ENCODE measurements at places on chromosomes 11 and 22.

DNA sequence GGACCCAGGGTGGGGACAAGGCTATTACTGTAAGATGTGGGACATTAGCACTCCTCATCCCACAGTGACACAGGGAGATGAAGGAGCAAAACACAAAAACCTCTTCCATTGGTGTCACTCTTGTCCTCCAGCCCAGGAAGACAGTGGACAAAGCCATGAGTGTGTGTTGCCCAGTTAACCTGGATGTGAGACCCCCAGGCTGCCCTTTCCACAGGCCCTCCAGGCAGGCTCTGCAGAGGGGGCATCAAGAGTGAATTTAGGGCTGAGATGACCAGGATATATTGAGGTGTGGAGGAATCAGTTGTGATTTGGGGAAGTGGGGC lies 111.3 kb downstream of the GGTLC2 start:
- no peak for DNase-seq

DNA sequence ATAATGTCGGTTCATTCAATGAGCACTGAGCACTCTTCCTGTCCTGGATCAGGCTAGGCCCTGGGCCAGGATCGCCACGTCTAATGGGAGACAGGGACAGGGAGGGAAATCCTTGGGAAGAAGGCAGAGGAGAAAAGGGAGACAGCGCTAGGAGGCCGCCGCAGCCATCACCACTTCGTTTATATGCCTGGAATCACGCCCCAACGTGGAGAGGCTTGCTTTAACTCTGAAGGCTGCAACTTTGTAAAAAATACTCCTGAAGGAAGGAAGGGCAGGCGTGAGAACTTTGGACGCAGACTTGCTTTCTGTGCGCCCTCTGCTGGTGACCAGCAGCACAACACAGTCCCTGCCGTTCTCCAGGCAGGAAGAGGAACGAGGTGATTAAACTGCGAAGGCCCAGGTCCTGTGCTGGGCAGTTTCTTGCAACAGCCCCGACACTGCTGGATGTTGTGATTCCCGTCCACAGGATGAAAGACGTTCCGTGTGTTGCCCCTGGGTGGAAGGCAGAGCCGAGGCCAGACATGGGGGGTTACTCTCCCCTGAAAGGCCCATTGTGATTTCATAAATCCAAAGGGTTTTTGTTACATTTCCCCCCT lies 22.1 kb downstream of the RIBC2 start:
- peak; percentile 65 for DNase-seq

GRCh38 chr11:78054971-78055370 lies 8.7 kb upstream of the THRSP start:
- DNase-seq, result no peak

- no peak for DNase-seq
Measured at GRCh38 chr11:129592191-129592590, 216.5 kb downstream of the BARX2 start.

DNA sequence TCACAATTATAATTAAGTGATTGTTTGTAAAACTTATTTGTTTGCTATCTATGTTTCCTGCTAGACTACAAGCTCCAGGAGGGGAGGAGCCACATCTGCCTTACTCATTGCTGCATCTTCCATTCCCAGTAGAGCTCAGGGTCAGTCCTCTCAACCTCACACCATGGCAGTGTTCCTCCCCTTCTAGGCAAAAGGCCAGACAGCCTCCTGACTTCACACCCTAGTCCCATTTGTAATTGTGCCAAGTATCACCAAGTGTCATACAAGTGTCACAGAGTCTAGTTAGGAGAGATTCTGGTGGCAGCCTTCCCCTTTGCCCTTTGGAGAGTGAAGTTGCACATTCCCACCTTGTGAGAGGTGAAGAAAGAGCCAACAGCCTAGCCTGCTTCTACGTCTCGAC lies 490.4 kb downstream of the INSC start:
- no peak for DNase-seq

GRCh38 chr22:19518635-19519034 lies 5.6 kb downstream of the CLDN5 start:
- no peak for DNase-seq

DNA sequence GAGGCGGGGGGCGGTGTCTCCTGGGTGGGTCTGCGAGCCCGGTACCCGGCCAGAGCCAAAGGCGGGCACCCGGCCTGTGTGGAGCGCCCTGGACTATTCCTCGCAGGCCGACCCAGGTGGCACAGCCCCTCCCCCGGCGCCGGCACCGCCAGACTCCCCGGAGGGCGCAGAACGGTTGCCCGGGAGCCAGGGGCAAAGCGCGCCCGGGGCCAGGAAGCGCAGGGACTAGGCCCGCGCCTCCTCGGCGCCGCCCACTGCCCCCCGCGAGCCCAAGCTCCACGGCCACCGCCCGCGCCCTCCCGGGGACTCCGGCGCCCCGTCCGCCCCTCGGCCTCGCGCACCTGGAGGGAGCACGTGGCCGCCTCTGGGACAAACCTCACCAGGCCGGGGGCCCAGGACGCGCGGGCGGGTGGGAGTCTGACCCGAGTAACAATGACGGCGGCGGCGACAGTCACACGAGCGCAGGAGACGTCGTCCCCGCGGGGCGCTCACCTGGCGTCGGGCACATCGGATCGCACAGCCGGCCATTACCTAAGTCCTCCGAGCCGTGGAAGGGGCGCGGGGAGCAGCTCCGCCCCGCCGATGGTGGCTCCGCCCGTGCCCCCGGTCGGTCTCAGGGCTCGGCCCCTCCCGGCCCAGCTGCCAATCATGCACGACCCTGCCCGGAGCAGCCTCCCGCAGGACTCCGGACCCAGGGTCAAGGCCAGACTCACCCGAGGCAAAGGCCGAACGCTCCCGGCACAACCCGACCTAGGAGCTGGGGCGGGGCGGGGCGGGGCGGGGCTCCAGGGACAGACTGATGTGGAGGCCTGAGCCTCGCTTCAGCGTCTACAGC lies 7.4 kb downstream of the PLXNB2 start:
- no peak for DNase-seq

GRCh38 chr11:48669146-48669545 lies 180.6 kb downstream of the OR4A47 start:
- DNase-seq, result no peak

DNA sequence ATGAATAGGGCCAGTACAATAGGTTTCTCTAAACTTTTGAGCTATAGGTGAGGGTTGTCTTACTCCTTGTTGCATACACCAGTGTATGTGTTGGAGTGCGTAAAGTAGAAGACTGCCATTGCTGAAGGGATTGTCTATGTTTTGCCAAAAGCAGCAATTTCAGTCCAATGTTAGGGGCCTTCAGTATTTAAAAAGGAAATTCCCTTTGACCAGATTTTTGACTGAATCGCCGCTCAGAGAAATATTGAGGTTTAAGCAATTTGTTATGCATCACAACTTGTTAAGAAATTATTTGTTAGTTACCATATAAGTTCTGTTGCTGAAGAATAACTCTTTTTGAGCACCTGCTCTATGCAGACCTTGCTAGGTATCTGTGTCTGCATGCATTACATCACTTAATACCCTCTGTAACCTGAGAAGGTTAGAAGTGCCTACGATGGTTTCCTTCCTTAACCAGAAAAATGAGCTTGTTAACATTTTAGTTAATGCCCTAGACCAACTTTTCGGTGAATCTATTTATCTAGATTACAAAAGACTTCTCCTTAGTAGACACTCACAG lies 33.9 kb downstream of the MMP20 start:
- DNase-seq, result no peak

- DNase-seq, result no peak
Measured at GRCh38 chr11:66366844-66367477, 4.6 kb downstream of the SLC29A2 start.

DNA sequence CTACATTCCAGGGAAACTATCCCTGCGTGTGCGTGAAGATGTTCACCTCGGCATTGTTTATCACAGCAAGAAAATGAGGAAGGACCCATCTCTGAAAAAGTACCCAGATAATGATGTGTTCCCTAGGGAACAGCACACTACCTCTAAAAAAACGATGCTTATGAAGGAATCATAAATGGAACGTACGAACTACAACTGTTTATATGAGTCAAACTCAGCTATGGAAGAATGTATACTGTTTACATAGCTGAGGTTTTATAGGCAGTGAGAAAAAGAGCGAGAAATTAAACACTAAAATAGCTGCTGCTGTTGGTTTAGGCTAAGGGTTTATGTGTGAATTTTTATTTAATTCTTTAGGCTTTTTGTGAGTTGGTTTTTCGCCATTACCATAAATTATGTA lies 48.9 kb downstream of the APOL1 start:
- DNase-seq, result no peak

DNA sequence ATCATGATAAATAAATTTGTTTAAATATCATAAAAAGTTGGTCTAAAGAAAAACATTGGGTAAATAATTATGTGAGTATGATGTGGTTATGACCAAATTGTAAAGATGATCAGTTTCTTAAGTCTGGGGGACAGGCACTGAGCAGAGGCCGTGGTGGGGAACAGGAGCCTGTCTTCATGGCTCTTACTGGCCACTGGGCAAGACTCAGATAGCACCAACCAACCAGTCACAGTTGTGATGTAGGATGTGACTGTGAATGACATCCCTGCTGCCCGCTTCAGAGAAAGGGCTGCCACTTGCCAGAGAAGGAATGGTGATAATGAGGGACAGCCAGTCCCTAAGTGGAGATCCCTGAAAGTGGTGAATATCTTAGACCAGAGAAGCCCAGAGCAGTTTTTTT lies 7.0 kb downstream of the PTPRJ start:
- no peak for DNase-seq

- no peak for DNase-seq
Measured at GRCh38 chr11:126547691-126548090, 192.2 kb downstream of the ST3GAL4 start.

- DNase-seq, result no peak
Measured at GRCh38 chr11:8034106-8034585, 46.9 kb upstream of the TUB start.

- no peak for DNase-seq
Measured at GRCh38 chr11:128766591-128767081, 72.8 kb downstream of the FLI1 start.

GRCh38 chr11:112965656-112966055 lies 4.4 kb downstream of the NCAM1 start:
- DNase-seq, result no peak

GRCh38 chr11:65485920-65486219 lies 13.0 kb upstream of the MALAT1 start:
- DNase-seq, result no peak

DNA sequence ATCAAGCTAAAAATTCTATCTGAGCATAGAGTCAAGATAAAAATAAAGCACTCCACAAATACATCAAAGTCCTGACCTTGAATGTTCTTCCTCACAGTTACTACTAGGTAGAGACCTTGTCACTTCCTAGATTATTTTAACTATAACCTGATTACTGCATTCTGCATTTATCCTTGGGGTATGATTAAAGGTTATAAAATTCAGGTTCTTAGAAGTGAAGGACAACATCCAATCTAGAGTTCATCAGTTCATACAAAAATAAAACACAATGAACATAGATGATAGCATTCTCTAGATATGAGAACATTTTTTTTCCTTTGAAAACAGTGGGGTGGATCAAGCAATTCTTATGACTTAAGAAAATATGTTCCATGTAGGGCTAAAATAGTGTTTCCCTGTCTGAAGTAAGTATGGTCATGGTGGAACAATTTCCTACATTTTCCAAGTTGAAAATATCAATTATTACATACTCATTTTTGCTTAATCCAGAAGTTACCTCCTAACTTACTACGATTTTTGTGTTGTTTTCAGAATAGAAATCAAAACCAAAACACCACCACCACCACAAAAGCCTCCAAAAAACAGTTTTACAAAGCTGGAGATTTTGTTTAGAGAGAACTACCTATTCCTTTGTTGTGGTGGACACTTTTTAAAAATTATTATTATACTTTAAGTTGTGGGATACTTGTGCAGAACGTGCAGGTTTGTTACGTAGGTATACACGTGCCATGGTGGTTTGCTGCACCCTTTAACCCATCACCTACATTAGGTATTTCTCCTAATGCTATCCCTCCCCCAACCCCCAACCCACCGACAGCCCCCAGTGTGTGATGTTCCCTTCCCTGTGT lies 112.0 kb upstream of the DDI1 start:
- no peak for DNase-seq

DNA sequence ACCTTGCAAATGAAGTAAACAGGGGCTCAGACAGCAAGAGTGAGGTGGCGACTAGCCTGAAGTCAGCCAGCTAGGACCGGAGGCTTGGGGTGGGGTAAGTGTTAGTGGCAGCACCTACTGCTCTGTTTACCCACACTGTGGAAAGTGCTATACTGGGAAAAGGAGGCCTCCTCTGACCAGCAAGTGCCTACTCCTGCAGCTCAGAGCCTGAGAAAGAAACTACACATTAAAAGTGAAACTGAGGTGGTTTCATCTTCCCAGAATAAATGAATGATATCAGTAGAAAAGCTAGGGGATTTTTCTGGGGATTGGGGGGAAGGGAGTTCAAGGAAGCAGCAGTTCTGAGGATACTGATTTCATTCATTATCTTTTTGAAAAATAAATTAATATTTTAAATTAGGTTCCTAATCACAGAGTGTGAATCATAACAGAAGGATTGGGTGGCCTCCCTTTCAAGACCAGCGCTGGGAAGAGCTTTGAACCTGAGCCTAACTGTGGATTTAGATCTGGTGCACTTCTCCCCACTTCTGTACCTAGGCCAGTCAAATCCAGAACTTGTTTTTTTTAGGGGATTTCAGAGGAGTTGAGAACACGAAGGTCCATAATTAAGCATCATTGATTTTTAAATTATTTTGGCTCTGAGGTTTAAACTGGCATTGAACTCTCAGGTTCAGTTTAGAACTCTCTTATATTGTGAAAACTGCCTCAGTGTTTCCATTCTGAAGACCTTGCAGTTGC lies 48.1 kb upstream of the GRAMD1B start:
- DNase-seq, result no peak

GRCh38 chr11:115247953-115248352 lies 256.3 kb downstream of the CADM1 start:
- no peak for DNase-seq

DNA sequence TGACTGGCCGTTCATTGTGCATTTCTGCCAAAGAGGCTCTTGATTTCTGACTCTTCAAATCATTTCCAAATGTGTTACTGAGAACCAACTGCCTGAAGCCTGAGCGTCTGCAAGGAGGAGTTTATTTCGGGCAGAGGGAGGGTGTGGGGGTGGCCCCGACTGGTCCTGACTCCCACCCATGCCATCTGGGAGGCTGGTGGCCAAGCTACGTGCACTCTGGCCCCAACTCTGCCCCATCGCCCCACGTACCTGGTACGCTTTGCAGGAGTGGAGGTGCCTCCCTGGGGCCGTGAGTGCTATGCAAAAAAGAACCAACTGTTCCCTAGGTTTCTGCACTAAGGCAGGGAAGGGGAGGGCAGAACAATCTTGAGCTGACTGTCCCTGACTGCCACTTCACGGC lies 846.8 kb downstream of the BRD1 start:
- no peak for DNase-seq

DNA sequence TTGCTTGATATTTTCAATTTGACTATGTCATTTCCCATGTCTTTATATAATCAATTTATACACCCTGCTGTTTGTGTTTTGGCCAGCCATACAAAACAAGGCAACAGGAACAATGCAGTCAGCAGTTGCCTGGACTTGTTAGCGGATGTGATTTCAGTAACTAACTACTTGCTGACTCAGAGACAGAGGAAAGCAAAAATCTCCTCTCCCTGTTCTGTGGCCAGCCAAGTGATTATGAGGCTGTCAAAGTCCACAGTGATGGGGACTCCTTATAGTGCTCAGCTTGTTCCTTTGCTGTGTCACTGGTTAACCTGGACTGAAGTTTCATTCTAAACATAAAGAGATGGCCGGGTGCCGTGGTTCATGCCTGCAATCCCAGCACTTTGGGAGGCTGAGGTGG lies 32.6 kb upstream of the APLP2 start:
- no peak for DNase-seq

GRCh38 chr11:12359761-12360160 lies 17.6 kb upstream of the PARVA start:
- DNase-seq, result no peak

- no peak for DNase-seq
Measured at GRCh38 chr11:10639350-10639749, 54.2 kb downstream of the IRAG1 start.

- DNase-seq, result no peak
Measured at GRCh38 chr11:592501-592900, 16.2 kb downstream of the PHRF1 start.

Measured in effector memory CD4-positive, alpha-beta T cell (primary cell).